ENCODE measurements at places on chromosomes 4 and X.

DNA sequence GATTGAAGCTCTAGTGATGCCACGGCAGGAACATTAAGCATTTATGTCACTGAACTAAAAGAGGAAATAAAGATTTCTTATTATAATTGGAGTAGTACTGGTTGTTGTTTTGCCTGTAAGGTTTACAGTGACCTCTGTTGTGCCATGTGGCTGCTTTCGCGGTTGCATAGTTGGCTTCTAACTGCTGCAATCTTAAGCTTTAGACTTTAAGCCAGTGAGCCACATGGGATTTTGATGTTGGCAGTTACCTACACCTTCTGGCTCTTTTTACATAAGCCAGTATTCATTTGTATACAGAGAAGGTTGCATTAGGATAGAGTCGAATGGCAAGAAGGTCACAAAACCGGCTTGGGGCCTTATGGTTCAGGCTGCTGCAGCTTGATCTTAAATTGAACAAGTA lies 1311.6 kb downstream of the RAPGEF2 start:
- no peak for DNase-seq

DNA sequence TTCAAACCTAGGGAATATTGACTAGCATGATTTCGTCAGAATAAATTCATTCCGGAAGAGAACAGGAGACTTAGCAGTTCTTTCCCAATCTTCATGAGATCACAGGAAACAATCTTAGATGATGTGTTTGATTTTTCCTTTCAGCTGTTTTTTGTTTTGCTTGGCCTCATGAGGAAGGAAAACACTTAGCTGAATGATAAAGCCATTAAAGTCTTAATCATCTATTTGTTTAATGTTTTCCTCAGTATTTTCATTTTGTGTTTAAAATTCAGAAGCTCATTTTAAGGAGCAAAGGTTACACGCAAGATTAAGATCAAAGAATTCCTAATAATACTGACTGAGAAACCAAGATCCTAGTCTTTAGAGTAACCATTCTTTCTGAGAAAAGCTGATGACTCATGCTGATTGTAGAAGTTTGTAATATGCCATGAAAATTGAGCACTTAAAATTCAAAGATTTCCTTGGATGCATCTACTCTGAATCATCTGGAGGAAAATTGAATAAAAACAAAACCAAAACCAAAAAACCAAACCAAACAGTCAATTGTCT lies 15.4 kb upstream of the TBC1D19 start:
- DNase-seq = peak; percentile 50

GRCh38 chr4:4491396-4491893 lies 50.4 kb downstream of the STX18 start:
- DNase-seq = no peak

DNA sequence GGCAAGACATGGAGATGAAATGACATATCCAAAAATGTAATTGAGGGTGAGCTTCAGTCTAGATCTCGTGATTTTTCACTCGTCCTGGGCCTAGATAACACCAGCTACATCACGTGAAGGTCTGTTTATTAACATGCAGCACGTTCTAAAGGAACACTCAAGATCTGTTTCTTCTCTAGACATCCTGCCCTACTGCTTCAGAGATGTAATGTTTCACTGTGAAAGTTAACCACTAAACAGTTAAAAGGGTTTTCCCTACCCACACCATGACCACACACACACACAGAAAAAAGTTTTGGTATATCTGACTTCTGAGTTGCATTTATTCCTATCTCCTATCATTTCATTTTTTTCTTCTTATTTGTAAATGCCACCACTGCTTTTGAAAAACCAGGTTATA lies 52.3 kb upstream of the SMIM31 start:
- no peak for DNase-seq

- DNase-seq = no peak
Measured at GRCh38 chr4:74158466-74159142, 686 bp downstream of the MTHFD2L start.

DNA sequence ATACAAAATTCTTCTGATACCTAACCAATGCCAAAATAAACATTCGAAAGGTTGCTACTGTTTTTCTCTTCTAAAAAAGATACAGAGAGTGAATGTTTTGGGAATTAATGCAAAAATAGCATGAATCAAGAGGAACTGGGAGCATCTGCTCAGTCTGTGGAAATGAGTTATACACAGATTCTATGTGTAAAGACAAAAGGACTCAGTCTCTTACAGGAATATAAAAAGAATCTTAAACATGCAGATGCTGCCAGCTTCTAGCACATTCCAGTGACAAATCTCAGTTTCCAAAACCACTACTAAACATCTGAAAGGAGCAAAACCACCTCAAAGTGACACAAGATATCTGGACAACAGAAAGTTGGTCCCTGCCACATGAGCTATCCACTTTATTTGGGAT lies 55.0 kb downstream of the PAPSS1 start:
- DNase-seq = no peak

DNA sequence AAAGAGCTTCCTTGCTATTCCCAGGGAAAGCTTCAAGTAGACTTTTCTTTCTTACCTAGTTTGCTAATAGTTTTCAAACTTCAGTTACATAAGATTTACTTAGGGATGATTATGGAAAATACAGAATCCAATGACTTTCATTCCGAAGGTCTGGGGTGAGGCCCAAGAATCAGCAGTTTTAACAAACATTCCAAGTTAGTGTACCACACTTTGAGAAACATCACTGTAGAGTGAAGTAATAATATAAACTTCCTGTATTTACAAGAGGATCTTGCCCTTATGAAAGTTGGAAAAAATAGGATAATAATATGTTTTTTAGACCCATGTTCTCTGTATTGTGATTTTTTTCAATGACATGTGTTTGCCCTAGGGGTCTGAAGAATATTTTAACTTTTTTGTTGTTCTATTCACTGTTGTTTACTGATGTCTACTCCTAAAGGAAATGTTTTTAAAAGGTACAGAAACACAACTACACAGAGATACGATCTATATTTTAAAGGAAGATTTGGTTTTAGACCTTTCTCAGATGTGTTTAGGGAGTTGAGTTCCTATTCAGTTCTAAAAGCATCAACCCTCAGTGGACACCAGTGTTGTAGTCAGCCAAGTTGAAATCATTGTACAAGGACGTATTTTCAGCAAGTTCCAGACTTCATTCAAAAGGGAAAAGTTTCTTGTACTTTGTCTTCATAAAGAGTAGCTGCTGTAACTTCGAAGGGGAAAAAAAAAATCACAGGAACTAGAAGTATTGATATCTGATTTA lies 295.8 kb upstream of the SLC7A11 start:
- no peak for DNase-seq

DNA sequence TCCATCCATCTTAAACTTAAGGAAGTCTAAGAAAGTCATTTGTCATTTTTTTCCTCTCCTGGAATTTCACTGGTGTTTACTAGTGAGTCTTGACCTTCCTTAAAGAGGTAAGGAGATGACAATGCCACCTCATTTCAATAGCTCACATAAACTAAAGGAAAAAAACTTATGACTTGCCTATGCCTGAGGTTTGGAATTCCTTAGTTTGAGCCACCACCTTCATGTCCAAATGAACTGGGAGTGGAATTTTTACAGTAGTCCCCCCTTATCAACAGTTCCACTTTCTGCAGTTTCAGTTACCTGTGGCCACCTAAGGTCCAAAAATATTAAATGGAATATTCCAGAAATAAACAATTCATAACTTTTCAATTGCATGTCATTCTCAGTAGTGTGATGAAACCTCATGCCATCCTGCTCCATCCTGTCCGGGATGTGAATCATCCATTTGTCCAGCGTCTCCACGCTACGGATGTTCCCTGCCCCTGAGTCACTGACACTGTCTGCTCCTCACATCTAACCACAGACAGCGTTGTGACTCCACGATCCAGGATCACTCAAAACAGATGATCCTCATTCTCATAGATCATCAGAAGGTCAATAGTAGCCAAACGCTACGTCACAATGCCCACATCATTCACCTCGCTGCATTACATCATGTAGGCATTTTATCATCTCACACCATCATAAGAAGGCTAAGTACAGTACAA lies 177.4 kb downstream of the SH3KBP1 start:
- DNase-seq = peak; percentile 76

DNA sequence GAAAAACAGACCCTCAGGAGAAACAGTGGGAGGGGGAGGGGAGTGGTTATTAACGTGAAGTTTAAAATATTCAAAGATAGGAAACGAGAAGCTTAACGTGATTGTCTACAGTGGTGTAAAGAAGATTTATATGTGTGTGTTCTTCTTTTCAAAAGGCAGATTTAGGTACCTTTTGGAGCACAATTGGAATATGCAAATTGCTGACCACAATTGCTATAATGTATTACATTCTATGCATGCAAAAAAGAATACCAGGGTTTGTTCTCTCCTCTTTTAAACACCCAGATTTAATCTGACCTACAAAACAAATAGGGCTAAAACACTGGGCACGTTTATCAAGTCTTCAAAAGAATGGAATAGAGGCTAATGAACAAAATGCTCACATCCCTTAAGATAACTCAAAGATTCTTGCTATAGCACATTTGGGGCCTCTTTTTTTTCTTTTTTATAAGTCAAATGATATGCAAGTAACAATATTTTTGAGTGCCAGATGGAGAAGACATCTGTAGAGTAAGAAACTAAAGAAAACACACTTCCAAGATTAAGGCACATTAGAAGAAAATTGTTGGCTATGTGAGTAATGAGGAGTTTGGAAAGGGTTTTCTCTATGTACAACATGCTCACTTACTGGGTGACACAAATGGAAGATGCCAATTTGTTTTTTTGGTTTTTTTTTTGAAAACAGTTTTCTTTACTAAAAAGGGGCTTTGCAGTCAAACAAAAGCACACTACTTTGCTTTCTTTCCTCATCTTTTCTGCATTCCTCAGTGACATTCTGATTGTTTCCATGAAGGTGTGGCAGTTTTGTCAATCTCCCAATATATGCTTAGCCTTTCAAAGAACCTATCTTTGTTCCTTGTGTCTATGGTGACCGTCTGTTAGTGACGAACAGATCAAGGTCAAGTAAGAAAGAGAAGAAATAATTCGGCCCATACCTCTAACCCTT lies 240.3 kb downstream of the PALLD start:
- no peak for DNase-seq

GRCh38 chrX:9465380-9466123 lies 694 bp downstream of the TBL1X start:
- DNase-seq = no peak

DNA sequence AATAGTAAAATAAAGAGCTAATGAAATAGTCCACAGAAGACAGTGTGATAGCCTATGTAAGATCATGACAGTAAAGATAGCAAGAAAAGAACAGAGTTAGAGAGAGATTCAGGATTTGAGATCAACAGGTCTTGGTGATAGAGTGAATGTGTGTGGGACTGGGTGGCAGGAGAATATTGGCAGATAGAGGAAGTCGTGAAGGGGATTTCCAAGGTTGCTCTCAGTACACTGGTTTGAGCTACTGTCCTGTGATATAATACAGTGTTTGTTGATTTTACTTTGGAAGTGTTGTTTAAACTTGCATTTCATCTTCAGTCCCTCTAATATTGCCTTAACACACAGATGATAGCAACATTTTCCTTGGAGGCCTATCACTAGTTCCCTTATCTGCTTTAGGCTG lies 44.1 kb downstream of the DTHD1 start:
- DNase-seq = no peak

DNA sequence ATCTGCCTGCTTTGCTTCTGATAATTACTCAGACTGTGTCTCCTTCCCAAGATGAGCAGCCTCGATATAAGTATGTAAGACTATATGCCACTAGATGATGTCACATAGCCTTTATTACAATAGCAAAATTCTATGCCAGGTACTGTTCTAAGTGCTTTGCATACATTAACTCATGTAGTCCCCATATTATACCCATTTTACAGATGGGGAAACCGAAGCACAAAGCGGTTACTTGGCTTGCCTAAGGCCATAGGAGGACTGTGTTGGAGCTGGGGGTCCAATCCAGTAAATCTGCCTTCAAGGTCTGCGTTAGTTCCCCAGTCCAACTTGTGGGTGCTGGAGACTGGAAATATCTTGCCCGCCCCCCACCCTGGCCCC lies 826 bp upstream of the SCML1 start:
- DNase-seq = no peak

GRCh38 chr4:48596336-48596735 lies 106.3 kb downstream of the ZAR1 start:
- no peak for DNase-seq

DNA sequence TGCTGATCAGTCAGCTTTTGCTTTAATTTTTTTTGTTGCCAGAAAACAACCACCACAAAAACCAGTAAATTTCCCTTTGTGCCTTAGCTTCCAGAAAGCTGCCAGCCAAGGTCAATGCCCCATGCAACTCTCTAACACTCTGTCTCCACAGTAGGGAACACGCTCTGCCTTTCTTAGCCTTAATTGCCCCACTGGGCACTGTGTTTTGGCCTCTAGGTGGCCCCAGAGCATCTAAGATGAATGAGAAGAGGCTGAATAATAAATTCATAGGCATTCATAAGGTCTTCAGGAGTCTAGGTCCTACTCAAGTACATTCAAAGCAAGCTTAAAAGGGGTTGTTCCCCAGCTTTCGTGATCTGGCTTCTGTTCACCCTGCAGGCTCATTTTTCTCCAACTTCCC lies 57.7 kb upstream of the PASD1 start:
- peak; percentile 1 for DNase-seq

- DNase-seq = no peak
Measured at GRCh38 chrX:108267557-108267956, 170.7 kb downstream of the COL4A6 start.

GRCh38 chrX:39725928-39726619 lies 371.7 kb downstream of the BCOR start:
- peak; percentile 74 for DNase-seq

DNA sequence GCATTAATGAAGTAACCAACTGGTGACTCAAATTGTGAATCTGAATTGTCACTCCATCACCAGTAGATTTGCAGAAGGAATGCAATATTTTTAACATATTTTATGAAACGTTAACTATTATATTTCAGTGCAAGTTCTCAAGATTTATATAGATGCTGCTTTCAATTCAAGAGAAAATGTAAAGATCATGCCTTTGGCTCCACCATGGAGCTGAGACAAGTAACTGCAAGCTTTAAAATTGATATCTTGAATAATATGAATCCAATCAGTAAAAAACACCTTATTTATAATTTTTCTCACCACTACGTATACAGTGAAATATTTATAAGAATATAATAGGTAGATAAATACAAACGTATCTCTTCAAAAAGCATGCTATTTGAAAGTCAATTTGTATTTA lies 27.8 kb upstream of the GALNTL6 start:
- no peak for DNase-seq

- DNase-seq = no peak
Measured at GRCh38 chr4:148443512-148444295, 1.5 kb upstream of the NR3C2 start.
